Thoracic aorta endothelial cell (primary cell): ENCODE measurements at places on chromosomes 12 and 14. TPM values are rescaled to one million over a fixed set of nuclear protein-coding genes. Genes with fewer than 3 reads are reported as not detected.

Gene PTPRR
- 0.86 and 2.1 TPM in 2 replicates for total RNA-seq

Gene PRB2
- total RNA-seq = not detected in 2 replicates

Gene SRRM4
- total RNA-seq = not detected in 2 replicates

Gene SYNE2
- 36.8 and 39.3 TPM in 2 replicates for total RNA-seq
